Left forelimb (tissue), 1 donor: ENCODE measurements at places on chromosomes 1 and 21.

- DNase-seq, result no peak
Measured at GRCh38 chr1:94143173-94143808, 22.3 kb upstream of the ABCA4 start.

DNA sequence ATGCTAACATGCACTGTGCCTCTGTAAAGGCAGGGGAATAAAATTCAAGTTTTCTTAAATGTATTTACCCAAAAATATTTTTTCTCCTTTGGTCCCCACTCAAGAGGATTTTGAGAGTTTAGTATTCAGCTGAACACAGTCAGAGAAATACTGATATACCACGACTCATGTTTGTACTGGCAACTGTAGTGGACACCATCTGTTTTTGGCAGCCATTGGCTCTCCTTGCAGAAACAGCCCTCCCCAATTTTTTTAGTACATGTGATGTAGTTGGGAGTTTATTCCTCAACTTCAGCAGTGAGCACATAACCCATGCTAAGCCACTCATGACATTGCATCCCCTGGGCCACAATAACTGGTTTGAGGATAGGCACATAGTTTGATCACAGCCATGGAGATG is 154.8 kb upstream of the POU3F1 start:
- no peak for DNase-seq

GRCh38 chr1:90713741-90714509 is 3.2 kb downstream of the BARHL2 start:
- DNase-seq, result no peak

- no peak for DNase-seq
Measured at GRCh38 chr1:43549921-43550597, 19.4 kb downstream of the PTPRF start.

DNA sequence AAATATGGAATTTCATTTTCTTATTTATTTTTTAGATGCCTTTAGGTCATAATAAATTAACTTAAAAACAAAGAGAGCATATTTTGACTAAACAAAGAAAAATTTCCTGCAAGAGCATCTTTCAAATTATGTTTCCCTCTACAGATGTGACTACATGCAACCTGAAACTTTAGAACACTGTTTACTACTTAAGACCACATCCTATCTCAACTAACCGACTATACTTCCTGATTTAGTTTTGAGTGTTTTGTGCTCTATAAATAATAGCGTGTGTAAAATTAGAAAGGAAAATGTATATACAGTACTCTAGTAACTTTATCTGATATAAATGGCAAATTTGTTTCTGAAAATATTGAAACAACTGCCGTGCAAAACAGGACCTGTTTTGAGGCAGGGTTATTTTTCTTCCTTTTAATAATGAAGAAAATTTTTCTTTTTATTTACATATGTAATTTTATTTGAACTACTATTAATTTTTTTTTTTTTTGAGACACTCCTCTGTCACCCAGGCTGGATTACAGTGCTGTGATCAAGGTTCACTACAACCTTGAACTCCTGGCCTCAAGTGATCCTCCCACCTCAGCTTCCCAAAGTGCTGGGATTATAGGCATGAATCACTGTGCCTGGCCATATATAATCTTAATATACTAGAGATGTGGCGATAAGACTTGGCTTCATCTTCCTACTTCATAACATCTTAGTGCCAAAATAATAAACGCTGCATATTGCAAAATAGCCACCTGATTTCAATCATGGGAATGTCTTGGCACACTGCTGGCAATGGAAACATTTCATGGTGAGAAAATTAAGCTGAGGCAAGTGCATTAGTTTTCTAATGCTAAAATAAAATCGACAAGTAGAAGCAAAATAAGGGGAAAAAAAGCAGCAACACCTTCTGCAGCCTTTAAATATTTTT is 12.3 kb downstream of the ZRANB2 start:
- no peak for DNase-seq

GRCh38 chr1:26727476-26727875 is 31.7 kb downstream of the ARID1A start:
- no peak for DNase-seq

DNA sequence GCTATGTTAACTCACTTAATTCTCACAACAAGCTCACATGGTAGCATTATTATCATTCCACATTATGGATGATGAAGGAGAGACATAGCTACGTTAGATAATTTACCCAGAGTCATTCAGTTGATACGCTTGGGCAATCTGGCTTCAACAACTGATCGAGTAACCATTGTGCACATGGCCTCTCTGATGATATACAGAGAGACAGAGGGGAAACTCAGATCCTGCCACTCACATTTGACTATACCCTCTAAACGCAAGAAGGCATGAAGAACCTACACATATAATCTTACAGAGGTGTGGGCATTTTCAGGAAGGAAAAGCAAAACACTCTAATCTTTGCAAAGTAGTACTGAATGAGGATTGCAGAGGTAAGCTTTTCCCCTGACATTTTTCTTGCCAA is 360.1 kb downstream of the BARHL2 start:
- DNase-seq, result no peak

DNA sequence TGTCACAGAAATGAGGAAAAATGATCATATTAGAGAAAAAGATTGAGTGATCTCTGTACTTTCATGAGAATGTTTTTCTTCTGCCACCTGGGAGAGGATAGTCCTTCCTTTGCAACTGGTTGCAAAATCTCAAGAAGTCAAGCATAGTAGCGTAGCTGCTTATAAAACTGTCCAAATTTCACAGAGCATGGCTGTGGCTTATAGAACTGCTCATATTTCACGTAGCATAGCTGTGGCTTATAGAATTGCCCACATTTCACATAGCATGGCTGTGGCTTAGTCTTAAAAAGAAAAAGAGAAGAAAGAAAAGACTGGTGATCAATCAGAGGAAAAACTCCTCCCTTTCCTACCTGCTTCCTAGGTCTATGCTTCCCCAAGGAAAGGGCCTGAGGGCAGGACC is 329.5 kb downstream of the SIPA1L2 start:
- DNase-seq, result no peak

DNA sequence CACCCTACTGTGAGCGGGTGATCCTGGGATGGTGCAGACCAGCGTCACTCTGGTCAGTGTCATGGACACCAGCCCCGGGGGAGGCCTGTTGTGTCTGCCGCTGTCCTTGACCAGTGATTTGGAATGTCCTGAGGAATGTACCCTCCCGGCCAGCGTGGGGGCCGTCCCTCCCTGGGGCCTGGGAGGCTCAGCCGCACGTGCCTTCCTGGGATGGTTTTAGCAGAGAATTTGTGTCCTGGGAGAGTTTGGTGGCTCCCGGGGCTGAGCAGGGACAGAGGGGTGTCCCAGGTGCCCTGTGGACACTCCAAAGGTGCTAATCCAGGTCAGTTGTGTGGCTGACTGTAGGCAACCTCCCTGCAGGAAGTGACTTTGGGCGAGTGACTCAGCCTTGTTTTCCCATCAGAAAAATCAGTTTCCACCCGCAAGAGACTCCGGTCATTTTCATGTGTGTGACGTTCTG is 6.2 kb downstream of the ARHGEF16 start:
- no peak for DNase-seq

DNA sequence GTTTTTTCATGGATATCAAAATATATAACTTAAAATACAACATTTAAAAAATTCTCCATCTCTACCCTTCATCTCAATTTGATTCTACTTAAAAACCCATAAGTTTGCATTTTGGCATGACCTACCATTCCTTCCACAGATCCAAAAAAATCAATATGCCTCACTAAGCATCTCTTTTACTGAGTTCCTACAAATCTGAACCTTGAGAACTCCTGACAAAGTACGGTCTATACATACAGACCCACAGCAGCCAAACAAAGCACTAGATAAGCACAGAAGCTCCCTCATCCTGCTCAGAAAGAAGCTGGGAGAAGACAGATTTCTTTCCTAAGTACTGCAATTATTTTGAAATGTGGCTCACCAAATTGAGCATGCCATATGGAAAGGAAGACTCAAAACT is 167.5 kb downstream of the KCNT2 start:
- DNase-seq, result no peak

- DNase-seq, result no peak
Measured at GRCh38 chr1:39431927-39432326, 59.5 kb upstream of the BMP8A start.

GRCh38 chr1:11443961-11444658 is 34.8 kb upstream of the DISP3 start:
- DNase-seq, result no peak

GRCh38 chr21:16084776-16085364 is 355.1 kb downstream of the USP25 start:
- no peak for DNase-seq

DNA sequence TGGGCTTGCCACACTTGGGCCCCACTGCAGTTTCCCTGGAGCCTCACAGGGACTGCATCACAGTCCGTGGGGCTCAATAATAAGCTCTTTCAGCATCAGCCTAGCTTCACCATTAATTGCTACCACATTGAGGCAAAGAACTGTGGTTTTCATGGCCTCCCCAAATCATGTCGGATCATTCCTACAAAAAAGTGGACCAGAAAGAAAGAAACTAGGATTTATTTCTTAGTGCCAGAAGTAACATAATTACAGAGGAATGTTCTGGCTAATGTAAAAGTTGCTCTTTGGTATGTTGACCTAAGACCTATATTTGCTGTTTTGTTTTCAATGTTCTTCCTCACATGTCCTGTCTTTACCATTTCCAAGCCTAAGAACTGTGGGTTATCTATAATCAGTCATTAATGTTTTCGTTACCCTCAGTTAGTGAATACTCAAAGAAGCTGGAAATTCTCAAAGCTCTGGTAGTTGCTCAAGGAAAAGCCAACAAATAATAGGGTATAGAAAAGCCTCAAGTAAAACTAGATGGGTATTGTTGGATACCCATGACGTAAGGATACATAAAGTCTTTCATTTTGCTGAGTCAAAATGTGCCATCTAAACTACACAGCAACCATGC is 173.9 kb downstream of the LTN1 start:
- no peak for DNase-seq

DNA sequence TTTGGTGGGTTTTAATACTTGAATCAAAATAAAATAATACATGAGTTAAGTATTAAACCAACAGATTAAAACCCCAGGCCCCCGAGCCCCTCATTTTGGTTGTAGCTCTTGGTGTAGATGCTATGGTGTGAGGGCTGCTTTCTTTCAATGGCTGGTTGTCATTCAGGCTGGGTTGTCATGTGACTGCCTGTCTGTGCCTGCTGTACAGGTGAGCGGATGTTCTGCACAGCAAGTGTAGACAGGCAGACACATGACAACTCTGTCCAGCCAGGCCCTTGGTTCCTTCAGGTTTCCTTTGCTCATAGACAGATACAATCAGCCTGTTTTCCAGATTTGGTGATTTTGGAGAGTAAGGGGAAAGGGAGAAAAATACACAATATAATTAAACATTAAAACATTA is 281.9 kb upstream of the C1orf105 start:
- DNase-seq, result no peak

DNA sequence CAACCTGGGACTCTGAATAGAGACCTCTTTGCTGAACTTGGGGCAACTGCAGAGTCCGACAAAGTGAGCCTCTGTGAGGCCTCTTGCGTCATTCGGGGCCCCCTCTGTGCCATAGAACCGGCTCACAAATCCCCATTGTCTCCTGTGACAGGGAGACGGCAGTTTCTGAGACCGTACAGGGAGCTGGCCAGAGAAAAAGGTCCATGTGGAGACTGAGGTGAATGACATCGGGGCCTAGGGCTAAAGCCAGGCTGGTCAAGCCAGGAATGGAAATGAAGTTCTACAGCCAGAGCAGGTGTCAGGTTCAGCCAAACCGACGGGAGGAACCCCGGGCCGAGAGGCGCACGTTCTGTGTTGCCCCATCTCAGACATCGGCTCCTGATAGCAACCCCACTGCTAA is 37.1 kb upstream of the TRIM67 start:
- DNase-seq, result no peak

DNA sequence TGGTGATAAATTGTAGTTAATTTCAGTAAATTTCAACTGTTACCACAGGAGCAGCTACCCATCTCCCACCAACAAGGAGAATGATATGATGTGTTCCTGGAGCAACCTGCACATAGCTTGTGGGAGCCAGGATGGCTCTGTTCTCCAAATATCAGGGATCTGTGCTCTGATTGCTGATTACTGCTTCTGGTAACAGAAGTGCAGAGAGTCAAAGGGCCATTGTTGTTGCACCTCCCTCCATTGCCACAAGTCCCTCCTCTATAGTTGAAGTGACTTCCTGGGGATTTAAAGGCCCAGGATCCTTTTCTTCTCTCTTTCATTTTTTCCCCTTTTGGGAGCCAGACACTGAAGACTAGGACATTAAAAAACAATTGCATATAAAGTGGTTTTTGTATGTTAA is 51.6 kb upstream of the HPDL start:
- DNase-seq, result no peak

DNA sequence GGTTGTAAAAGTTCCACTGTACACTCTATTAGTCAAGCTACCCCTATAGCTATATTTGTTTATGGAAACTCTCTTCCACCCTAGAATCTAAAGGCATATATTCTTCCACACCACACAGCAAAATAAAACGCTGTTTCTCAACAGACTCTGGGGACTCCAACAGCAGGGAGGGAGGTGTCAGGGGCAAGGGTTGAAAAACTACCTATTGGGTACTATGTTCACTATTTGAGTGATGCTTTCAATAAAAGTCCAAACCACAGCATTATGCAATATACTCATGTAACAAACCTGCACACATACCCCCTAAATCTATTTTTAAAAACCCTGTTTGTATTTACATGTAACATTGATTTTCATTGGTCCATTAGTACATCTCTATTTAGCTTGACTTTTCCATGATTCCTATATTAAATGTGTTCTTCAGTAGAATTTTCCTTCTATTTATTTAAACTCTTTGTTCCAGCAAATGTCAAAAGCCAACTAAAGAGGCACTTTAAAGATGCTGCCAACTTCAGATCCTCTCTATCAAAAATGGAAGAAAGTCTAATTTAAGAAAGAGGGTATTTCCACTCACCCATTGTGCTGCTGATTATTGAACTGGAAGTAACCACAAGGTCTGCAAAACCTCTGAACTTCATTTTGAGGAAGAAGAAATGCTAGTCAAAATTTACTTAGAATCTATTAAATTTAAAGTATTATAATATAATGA is 26.2 kb downstream of the RGS7 start:
- DNase-seq, result no peak

DNA sequence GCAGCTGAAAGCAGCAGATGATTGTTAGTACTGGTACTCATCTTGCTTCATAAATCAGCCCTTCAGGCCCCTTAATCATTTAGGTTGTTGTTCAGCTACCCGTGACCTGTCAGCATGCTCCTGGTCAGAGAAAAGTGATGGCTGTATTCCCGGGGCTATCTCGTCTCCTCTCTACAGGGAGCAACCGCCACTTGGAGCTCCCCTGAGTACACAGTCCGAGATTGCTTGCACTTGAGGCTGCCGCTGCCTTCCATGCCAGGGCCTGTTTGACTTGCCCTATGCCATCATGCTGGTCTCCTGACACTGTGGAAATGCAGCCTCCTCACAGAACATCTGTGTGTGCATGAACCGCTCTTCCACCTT is 97.5 kb downstream of the SPATA46 start:
- no peak for DNase-seq

GRCh38 chr1:243325305-243325890 is 69.6 kb downstream of the SDCCAG8 start:
- DNase-seq, result no peak

DNA sequence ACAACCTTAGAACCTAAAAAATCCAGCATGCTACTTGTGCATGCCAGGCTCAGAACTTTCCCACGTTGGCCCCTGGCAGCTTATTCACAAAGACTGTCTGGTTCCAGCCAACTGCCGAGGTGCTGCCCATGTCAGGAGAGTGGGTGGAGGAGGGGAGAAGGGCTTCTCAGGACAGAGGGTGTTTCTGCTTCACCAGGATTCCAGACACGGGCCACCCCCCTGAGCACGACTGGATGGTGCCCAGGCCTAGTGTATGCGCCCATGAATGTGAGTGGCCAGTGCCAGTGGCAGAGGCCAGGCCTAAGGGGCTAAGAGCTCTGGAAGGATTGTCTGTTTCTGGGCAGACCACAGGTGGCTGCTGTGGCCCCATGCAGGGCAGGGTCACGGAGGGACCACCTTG is 148.2 kb upstream of the COL6A1 start:
- DNase-seq, result peak; percentile 56
